Substantia nigra (tissue), 51 donors: ENCODE measurements at places on chromosomes 3 and 15.

- peak; percentile 80 for DNase-seq
Observed at GRCh38 chr15:65318870-65319356, 14.4 kb downstream of the RNU5B-1 start.

DNA sequence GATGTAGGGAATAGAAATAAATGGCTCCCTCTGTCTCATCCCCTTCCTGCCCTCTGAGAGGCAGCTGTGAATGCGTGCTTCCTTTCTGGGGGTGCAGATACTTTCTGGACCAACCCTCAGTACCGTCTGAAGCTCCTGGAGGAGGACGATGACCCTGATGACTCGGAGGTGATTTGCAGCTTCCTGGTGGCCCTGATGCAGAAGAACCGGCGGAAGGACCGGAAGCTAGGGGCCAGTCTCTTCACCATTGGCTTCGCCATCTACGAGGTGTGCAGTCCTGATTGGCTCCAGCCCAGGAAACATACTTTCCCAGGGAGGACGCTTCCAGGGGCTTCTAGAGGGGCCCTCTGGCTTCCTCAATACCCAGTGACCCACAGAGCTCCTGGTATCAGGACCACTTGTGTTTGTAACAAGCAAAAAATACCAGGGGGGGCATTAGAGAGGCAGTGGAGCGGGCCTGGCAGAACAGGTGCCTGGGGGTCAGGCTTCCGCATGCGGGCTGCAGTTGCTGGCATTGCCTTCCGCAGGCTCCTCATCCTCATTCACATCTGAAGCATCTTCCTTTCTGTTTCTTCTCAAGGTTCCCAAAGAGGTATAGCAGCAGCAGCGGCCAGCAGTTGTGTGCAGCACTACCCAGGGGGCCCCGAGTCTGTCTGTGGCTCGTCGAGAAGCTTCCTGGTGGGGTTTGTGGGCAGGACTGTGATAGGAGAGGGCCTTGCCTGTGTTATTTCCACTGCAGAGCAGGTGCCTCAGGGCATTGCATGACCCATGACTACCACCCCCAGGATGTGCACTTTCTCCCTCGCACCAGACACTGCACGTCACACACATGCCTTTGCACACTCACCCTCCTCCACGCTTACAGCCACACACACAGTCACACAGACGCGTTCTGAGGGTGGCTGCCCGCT is 42.5 kb downstream of the CAPN3 start:
- no peak for DNase-seq

DNA sequence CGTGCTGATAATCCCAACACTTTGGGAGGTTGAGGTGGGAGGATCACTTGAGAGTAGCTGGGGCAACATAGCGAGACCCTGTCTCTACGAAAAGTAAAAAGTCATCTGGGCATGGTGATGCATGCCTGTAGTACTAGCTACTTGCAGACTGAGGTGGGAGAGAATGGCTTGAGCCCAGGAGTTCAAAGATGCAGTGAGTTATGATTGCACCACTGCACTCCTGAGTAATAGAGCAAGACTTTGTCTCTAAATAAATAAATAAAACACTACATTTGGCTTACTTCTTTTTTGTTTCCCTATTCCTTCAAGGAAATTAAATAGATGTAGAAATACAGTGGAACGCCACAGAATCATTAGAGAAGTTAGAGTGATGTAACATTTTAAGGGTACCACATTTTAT is 20.1 kb upstream of the LDHAL6B start:
- no peak for DNase-seq

GRCh38 chr15:29428925-29429573 is 159.4 kb upstream of the NSMCE3 start:
- DNase-seq: no peak

- no peak for DNase-seq
Observed at GRCh38 chr3:69747511-69748258, 8.4 kb downstream of the MITF start.

DNA sequence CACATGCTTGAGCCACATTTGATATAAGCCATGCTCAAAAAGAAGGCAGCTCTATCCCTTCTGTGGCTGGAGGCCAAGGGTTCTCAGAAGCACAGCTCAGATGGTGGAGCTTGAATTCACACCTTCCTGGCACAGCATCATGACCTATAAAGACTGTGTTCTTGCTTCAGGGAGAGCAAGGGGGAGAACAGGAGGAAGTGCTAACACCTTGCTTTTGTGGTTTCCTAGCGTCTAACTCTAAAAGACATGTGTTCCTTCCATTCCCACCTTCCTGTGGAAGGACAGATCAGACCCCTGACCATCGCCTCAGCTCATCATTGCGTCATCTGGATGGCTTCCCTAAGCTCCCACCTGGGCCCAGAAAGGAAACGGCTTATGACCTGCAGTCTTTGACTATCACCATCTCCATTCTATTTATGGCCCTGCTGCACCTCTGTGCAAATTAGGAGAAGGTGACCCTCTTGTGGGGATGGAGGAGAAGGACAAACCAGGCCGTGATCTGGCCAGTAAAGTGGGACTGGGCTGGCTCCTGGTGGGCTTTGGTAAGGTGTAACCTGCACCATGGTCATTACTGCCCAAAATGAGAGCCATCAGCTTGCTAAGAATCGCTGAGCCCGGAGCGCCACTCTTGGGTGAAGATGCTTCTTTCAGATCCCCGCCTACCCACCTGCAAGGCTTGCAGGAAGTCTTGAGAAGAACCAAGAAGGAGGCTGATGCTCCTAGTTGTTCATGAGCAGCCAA is 128.5 kb downstream of the SERPINI1 start:
- DNase-seq: no peak

GRCh38 chr3:189967254-189967865 is 153.3 kb downstream of the P3H2 start:
- DNase-seq: no peak

DNA sequence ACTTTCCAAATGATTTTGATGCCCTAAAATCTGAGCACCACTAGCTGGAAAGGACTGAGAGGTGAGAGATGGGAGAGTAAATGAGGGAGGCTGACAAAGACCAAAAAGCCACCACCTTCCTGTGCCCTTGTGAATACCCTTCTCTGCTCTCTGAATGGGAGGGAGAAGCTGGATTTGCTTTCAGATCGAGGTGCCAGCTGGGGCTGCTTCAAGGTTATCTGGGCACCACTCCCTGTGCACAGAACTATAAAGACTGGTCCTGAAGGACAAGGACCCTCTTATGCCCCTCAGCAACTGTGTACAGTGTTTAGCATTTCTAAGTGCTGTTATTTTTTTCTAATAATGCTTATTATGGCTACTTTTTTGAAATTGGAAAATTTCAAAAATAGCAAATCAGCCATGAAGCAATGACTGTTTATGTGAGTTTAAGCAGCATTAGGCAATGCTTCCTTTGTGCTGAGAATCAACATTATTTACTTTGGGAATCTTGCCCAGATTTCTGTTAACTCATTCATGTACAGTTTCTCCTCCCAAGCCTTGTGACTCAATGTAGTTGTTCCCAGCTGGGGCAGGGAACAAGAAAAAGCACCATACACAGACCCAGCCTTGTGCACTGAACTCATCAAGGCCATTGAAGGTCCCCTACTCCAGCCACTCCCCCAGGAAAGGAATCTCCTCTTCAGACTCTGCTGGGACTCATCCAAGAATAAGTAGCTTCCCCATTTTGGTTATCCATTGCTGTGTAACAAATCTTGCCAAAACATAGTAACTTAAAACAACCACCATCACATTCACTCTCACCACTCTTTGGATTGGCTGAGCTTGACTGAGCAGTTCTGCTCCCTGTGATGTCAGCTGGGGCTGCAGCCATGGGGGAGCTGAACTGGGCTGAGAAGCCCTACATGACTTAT is 37.3 kb upstream of the CDV3 start:
- DNase-seq: no peak

GRCh38 chr15:64344651-64345294 is 11.2 kb downstream of the CSNK1G1 start:
- no peak for DNase-seq

- DNase-seq: no peak
Observed at GRCh38 chr3:138600100-138600745, 6.2 kb upstream of the CEP70 start.

GRCh38 chr3:148901987-148902791 is 37.1 kb downstream of the CPA3 start:
- no peak for DNase-seq

- no peak for DNase-seq
Observed at GRCh38 chr15:75867449-75867848, 24.2 kb downstream of the UBE2Q2 start.

DNA sequence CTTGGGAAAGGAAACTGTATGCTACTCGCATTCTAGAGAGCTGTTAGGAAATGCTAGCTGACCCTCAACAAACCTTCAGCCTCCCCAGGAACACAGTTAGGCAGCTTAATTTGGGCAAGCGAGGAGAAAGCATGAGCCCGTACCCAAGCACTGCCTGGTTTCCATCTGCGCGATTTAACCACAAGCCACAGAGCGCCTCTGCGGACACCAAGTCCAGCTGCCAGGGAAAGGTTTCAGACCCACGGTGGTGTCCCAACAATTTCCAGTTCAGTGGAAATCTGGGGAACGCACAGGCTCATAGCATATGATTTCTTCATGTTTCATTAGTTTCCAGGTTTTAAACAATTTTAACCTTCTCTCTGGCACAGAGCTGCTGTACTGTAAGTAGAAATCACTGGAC is 617.6 kb downstream of the FHIT start:
- no peak for DNase-seq

DNA sequence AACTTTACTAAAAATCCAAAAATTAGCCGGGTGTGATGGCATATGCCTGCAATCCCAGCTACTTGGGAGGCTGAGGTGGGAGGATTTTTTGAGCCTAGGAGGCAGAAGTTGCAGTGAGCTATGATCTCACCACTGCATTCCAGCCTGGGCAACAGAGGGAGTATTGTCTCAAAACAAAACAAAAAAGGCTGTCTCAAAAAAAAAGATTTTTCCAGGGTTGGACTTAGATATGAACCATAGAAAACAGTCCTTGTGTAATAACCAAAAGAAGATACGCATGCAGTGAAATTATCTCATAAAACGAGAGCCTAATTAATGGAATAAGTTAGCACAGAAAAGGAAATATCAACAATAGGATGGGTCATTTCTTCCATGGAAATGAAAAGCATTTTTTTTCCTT is 320.4 kb upstream of the RASGRP1 start:
- no peak for DNase-seq

DNA sequence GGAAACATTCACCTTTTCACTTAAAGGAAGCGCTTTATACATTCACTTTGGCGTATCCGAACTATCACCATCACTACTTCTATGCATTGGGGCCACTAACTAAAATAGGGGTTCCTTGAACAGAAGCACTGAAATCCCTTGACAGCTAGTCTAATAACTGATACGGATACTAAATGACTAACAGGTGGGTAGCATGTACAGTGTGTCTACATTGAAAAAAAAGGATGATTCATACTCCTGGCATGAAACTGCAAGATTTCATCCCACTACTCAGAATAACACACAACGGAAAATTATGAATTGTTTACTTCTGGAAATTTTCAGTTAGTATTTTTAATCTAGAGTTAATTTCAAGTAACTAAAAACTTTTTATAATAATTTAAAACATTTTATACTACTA is 96.7 kb downstream of the SMARCC1 start:
- no peak for DNase-seq

GRCh38 chr15:61835496-61836106 is 224.6 kb downstream of the VPS13C start:
- peak; percentile 51 for DNase-seq

- peak; percentile 66 for DNase-seq
Observed at GRCh38 chr3:99875929-99876841, 58.5 kb downstream of the CMSS1 start.

GRCh38 chr3:148790370-148790769 is 37.2 kb upstream of the CPB1 start:
- DNase-seq: no peak

- no peak for DNase-seq
Observed at GRCh38 chr3:10173095-10173925, 8.6 kb downstream of the IRAK2 start.

DNA sequence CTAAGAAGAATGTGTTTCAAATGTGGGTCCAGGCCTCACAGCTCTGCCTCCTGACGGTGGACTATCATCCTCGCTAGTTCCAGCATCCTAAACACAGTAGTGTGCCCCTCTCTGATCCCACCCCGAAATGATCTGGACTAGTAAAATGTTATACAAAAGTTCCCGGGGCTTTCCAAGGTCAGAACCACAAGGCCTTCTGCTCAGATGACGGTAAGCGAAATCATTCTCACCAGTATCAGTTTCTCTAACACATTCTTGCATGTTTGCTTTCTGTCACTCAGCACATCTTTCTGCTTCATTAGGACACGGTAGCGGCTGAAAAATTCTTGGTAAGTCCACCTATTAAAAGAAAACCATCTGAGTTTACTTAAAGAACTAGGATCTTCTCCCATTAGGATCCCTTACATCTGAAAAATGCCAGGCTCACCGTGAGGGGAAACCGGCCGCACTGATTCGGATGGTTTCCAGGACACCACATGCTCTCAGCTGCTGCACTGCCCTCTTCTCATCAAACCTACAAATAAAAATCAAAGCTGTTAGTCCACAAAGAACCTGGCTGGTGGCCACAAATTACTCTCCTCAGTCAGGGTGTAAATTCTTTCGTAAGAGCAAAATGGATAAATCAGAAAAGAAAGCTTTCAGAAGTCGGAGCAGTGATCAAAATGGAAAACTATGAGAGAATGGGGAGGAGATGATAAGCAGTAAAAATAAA is 83.9 kb upstream of the MYO5C start:
- DNase-seq: no peak

- no peak for DNase-seq
Observed at GRCh38 chr15:59200560-59200959, 6.1 kb upstream of the LDHAL6B start.

DNA sequence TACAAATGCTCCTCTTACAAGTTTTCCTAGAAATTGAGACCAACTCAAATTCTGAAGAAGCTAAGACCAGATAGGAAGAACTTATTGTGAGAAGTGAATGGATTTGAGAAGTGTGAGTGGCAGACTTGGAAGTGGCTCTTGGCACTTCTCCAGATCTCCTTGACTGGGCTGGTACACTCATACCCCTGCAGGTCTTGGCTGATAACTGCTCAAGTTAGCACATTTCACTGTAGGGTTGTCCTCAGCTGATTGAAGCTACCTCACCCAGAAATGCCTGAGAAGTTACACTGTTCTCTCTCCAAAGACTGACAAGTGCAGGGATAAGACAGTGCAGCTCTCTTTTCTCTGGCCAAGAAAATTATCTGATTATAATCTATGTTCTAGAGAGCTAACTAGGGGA is 16.5 kb upstream of the CLDN1 start:
- DNase-seq: no peak

GRCh38 chr3:81740731-81741130 is 20.7 kb downstream of the GBE1 start:
- DNase-seq: no peak
